ENCODE measurements at places on chromosomes 12 and 14.

- no peak for DNase-seq
Measured at GRCh38 chr14:94395282-94395887, 7.0 kb upstream of the SERPINA1 start.

DNA sequence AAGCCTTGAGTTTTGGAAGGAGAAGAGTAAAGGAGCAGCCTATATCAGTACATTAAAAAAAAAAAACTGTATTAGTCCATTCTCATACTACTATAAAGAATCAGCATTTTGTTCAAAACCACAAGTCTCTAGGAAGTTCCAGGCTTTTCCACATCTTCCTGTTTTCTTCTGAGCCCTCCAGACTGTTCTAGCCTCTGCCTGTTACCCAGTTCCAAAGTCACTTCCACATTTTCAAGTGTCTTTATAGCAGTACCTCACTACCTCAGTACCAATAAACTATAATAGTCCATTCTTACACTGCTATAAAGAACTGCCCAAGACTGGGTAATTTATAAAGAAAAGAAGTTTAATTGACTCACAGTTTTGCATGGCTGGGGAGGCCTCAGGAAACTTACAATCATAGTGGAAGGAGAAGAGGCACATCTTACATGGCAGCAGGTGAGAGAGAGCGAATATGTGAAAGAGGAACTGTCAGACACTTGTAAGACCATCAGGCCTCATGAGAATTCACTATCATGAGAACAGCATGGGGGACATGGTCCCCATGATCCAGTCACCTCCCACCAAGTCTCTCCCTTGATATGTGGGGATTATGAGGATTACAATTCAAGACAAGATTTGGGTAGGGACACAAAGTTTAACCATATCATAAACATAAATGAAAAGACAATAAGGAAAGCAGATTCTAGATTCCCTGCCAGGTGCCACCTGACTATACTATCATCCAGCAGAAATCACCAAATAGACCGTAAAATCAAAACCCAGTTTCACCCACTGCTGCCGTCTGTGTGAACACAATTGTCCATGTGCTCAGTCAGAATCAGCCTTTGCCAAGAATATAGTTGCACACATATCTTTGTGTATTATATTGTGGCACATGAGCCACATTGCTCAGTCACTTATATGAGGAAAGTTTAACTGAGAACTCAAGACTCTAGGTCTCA lies 27.8 kb downstream of the TOGARAM1 start:
- DNase-seq = peak; percentile 25

DNA sequence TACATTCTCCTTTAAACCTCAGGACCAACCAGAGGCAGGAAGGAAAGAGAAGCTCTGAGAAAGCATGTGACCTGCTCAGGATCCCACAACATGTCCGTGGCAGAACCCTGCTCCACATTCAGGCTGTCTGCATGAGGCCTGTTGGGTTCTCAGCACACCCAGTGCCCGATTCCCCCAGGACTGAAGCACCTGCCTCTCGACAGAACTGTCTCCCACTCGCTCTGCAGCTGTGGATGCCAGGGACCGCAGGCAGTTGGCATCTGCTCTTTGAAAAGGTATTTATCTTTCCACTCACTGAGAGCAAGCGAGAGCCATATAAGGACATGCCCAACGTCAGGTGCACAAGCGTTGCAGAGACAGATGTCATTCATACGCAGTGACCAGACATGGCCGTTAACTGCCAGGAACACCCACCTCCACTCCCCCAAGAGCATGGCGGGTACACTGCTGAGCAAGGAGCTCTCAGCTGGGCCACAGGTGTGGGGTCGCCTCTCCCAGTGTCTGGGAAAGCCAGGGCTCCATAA lies 18.9 kb downstream of the PITPNM2 start:
- DNase-seq = no peak

GRCh38 chr12:114697741-114698565 lies 14.0 kb upstream of the TBX3 start:
- DNase-seq = no peak

GRCh38 chr12:76859611-76860010 lies 19.2 kb downstream of the CSRP2 start:
- no peak for DNase-seq

DNA sequence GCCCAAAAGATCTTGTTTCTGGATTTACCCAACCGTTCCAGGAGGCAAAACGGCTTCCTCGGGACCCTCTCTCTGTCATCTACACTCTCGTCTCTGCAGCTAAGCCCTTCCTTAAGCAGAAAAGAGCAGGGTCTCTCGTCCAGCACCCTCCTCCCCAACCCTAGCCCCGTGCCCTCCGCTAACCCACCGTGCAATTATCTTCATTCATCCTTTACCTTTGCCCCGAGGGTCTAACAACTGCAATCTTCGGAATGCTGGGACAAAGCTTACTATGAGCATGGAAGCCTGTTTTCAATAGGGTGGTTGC lies 276 bp upstream of the BMAL2 start:
- no peak for DNase-seq

- no peak for DNase-seq
Measured at GRCh38 chr12:93855261-93855660, 178.1 kb downstream of the CRADD start.

GRCh38 chr12:91225316-91225715 lies 42.7 kb upstream of the DCN start:
- DNase-seq = no peak

DNA sequence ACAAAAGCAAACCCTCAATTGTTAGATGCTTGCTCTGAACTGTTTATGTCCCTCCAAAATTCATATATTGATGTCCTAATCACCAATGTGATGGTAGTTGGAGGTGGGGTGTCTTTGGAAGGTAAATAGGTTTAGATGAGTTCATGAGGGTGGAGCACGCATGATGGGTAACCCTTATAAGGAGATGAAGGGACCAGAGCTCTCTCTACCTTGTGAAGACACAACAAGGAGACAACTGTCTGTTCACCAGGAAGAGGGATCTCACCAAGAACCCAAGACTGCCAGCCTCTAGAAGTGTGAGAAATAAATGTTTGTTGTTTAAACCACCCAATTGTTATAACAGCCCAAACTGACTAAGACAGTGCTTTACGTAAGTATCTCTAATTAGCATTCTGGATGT lies 27.0 kb downstream of the DHRS2 start:
- no peak for DNase-seq

DNA sequence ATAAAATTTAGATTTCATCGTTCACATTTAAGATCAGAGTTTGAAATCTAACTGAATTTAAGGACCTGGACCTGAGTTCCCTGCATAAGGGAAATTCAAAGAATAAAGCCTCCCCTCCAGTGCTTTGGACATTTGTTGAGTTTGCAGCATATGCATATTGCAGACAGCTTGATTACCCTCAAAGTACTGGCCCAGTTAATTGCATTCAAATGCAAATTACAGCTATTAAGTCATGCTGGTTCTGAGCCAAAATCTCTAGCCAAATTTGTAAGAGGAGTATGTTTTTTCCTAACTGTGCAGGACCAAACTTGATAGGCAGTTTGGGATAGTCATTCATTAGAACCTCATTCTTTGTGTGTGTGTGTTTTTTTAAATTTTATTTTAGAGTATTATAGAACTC lies 9.1 kb upstream of the KIF21A start:
- DNase-seq = no peak

DNA sequence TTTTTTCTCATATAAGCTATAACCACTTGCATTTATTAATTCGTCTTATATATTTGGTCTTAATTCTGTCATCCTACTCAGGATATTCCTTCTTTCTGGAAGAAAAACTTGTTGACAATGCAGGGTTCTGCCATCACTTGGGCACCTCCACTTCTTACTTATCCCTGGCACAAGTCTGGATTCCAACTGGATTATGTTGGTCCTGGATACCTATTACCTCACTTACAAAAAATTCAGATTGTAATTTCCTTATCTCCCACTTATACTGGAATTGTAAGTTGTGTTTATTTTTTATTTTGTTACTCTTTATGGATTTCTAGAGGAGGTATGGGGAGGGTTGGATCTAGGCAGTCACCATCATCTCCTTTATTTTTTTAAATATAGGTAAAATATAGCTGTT lies 36.7 kb downstream of the LRRIQ1 start:
- no peak for DNase-seq

DNA sequence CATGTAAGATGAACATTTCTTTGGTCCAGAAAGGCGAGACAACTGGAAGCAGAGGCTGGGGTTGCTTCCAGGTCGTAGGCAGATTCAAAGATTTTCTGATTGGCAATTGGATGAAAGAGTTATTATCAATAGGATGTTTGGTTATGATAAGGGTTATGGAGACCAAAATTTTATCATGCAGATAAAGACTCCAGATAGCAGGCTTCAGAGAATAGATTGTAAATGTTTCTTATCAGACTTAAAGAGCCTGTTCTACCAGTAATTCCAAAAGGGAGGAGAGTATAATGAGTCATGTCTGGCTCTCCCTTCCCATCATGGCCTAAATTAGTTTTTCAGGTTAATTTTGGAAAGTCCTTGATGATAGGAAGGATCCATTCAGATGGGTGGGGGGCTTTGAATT lies 55.6 kb downstream of the C14orf39 start:
- DNase-seq = no peak

- no peak for DNase-seq
Measured at GRCh38 chr12:52801773-52802172, 5.9 kb upstream of the KRT3 start.

GRCh38 chr12:30913323-30913722 lies 13.2 kb upstream of the TSPAN11 start:
- DNase-seq = peak; percentile 46

DNA sequence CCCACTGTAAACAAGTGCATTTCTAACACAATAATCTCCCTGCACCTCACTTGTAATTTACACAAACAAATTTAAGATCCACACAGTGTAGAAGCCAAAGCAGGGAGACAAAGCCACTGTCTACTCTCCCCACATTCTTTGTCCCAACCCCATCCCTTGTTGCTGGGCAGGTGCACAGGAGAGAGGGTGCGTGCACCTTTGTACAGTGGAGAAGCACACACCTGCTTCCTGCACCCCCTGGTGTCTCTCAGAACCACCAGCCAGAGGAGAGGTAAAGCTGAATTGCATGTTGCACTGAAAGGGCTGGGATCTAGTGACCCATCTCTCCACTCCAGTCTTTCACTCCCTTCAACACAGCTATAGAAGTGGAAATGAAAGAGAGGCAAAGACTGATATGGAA lies 51.4 kb upstream of the IFNG-AS1 start:
- peak; percentile 25 for DNase-seq

DNA sequence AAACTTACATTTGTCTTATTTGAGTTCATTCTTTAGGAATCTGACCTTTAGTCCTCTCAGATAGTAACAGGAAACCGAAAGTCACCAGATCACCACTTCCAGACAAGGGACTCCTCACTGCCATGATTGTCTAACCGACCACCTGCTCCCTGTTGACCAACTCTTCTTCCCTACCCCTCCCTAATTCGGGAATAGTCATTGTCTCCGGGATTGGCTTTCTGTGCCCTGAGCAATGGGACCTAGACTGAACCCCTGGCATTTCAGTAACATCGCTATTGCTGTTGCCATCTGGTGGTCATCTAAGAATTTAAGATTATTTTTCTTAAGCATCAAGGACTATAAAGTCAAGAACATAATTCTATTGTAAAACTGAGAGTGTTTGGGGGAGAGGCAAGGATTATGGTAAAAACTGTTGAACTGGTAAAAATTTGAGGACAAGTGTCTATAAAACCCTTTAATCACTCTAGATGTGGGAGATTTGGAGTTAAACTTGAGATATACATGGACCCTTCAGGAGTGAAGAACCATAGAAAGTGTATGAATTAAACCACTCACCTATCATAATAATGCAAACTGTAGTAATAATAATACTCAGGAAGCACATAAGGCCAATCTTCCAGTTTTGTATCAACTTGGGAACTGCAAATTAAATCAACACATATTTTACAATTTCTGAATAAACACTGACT lies 6.3 kb downstream of the CLEC2A start:
- peak; percentile 42 for DNase-seq

DNA sequence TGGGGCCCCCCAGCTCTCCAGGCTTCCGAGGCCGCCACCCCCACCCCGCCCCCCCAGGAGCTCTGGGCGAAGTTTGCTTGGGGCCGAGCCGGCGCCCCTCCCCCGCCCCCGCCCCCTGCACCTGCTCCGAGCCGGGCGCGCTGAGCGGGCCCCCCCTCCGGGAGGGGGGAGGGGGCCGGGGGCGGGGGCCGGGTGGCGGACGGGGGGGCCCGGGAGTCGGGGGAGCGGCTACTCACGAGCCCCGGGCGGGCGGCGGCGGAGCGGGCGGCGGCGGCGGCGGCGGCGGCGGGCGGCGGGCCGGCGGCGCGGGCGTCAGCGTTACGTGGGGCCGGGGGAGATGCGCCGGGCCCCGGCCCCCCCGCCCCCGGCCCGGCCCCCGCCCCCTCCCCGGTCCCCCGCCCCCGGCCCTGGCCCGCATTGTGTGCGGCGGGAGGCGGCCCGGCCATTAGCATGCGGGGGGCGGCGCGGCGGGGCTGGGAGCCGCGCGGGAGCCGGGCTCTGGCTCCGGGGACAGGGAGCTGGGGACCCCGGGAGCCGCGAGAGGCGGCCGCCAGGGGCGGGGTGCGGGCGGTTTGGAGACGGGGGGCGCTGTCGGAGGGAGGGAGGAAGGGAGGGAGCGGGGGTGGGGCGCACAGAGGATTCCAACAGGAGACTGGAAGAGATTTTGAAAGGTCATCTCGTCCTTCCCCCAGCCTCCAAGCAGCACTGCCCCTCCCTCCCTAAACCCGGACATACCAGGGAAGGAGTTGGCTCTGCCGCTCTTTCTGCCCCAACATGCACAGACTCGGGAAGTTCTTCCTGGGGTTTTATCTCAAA lies at the start of gene ZNF219:
TSS of gene ZNF219 (minus strand) at position 580 of the 816 bp plus-strand sequence. CDS start 5,064 bp downstream, outside the sequence.
- no peak for DNase-seq

- no peak for DNase-seq
Measured at GRCh38 chr14:55065411-55065810, 14.0 kb downstream of the MAPK1IP1L start.

GRCh38 chr14:99420711-99421110 lies 59.9 kb downstream of the SETD3 start:
- DNase-seq = peak; percentile 9

- DNase-seq = peak; percentile 19
Measured at GRCh38 chr12:117580718-117581062, 219.3 kb upstream of the NOS1 start.
